GM12878 (cell line): ENCODE measurements at places on chromosomes 2 and 18.

DNA sequence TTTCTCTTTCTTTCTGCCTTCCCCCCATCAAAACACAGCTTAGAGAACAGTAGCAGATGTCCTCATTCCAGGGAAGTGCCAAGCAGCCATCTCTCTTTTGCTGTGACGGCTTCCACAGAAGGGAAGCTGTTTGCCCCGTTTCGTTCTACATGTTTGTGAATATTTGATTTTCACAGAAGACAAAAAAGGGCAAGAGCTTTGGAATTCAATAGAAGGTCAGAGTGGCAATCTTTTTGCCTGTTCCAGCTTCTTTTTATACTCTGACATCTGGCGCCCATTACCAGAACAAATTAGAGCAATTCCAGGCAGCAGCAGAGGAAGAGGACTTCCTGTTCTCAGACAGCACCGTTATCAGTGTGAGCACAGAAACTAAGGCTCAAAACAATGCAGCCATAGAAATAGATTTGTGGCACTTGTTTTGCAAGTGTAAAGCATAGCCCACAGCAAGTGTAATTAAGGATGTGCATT, 79.0 kb upstream of the CDH19 start:
- DNase-seq, result no peak

- DNase-seq, result no peak
Observed at GRCh38 chr18:51660188-51660715, 462.8 kb upstream of the MEX3C start.

GRCh38 chr2:201500534-201500933, 49.0 kb downstream of the STRADB start:
- no peak for DNase-seq

DNA sequence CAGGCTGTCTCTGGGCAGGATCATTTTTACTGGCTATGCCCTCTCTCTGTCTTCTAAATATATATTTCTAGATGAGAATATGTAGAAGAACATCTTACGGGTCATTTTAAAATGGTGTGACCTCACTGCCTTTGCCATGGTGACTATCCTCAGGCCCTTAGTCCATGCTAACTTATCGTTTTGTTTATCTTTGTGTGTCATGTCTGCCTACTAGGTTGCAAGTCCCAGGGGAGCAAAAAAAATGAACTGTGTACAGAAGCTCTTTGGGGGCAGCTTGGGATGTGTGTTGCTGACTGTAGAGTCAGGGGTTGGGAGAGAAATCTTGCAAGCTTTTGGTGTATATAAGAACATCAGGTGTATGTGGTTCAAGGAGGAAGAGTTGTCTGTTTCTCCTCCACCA, 11.0 kb downstream of the CPSF3 start:
- DNase-seq, result no peak

GRCh38 chr2:239780236-239780994, 244.7 kb downstream of the NDUFA10 start:
- DNase-seq, result no peak

DNA sequence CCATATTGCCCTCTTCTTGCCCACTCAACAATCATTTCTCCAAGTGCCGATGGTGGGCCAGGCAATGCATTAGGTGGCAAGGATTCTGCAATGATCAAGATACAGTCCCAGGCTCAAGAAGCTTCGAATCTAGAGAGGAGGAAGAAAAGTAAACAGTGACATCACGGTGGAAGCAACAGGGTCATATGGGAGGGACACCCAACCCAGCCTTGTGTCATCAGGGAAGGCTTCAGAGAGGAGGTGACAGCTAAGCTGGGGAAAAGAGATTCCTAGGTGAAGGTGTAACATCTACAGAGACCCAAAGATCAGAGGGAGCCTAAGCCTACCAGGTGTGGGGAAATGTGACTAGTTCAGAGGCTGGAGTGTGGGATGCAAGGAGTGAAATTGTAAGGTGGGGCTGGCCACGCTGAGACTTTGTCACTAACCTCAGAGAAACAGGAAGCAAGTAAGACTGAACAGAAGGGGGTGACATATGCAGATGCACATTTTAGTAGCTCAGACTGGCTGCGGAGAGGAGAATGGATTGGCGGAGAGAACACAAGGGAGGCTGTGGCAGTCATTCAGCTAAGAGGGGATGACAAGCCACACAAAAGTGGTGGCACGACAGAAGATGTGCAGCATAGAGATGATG, 104.9 kb downstream of the ANKRD44 start:
- DNase-seq, result peak; percentile 56

DNA sequence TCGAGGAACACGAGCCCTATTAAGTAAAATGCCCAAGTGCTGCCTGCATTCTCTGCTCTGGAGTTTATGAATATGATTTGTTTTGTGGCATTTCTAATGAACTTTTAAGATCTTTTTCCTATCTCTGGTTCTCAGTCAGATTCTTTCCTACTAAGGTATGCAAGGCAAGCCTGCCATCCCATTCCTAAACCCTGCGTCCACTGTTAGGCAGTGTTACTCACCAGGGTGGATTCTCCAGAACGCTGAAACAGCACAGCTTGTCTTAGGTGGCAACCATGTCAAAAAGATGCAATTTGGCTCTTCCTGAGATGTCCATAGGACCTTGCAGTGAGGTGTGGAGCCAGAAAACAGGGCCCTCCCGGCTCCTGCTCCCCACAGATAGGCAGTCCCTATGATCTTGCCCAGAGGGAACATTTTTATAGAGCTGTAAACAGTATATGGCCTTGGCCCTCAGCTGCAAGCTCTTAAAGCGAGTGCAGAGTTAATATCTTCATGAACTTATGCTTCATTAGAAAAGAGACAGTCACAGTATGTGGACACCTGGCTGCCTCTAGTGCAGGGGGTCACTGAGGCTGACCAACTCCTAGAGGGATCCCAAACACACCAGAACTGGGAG, 84.4 kb downstream of the TPGS2 start:
- DNase-seq, result no peak

GRCh38 chr2:16726147-16726546, 60.5 kb upstream of the CYRIA start:
- DNase-seq, result no peak

GRCh38 chr2:32495139-32495538, 132.7 kb upstream of the TTC27 start:
- no peak for DNase-seq

- no peak for DNase-seq
Observed at GRCh38 chr2:64978514-64979268, 10.5 kb upstream of the SLC1A4 start.

DNA sequence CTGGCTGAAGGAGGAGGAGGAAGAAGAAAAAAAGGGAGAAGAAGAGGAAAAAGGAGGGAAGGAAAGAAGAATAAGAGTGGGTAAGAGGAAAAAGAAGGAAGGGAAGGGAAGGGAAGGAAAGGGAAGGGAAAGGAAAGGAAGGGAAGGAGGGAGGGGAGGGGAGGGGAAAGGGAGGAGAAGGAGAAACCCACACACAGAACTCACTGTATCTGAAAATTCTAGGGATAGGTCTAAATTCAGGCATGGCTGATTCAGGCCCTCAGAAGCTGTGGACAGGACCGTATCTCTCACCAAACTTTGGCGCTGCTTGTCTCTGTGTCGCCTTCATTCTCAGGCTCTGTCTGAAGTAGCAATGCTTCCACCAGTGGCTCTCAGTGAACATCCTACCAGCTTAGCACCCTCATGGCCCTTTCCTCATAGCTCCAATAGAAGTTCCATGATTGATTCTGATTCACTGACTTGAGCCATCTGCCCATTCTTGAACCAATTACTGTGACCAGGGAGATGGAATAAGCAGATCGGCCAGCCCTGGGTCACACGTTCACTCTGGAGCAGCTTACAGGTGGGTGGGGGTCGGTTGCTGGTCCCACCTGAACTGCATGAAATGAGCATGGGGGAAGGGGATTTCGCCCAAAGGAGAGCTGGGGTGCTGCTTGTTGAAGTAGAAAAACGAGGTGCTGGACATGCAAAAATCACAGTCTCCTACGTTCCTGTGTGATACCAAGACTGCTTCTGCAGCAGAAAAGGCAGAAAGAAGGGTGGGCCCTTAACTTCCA, 59.7 kb downstream of the TTC32 start:
- DNase-seq, result no peak

DNA sequence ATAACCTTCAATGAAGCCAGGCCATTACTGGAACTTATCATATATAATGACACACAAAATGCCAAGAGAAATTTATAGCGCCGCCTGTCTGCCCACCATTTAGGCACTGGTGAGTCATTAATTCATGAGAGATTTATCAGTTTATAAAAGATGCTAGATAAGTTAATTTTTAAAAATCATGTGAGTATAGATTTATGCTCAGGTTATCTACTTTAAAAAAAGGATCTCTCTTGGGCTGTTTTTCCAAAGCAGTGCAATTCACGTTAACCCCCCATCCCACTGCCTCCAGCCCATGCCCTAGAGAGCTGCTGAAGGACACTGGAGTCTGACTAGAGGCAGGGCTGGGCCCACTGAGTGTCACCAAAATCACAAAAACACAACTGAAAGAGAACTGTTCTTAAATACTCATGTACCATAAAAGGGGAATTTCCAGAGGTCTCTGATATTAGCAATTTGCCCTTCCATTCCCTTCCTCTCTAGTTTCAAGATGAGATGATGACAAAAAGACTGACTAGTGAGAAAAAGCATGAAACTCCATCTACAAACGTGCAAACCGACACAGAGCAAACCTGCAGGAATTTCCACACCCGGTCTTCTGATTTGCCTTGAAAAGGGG, 160.8 kb downstream of the BCL2 start:
- DNase-seq, result peak; percentile 92

DNA sequence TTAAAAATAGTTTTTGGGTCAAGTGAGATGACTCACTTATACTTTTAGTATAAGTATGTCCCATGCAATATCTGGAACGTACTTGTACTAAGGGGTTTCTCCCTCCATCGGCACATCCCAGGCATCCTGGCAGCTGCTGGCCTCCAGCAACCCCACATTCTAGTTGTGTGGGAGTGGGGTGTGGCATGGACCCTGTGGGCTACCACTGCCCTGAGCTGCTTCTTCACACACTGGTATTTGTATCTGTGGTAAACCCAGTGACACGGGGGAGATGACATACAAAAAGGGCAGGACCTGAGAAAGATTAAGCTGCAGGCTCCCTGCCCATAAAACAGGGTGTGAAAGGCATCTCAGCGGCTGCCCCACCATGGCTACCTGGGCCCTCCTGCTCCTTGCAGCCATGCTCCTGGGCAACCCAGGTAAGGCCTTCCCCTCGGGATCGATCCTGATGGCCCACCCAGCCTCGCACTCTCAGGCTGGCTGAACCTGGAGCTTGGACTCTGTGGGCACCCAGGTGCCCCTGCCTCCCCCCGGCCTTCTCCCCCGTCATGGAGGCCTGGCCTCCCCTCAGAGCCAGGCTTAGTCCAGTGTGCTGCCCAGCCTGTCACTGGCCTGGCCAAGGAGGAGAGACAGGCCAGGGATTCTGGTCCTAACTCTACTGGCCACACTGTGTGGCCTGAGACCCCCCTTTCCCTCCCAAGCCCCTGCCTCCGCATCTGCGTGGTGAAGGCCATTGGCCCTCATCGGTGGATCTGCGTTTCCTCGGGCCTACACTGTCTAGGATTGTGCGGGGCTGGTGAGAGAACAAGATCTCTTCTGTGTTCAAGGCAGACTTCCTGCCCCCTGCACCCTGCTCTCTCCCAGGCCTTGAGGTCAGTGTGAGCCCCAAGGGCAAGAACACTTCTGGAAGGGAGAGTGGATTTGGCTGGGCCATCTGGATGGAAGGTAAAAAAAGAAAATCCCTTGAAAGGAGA, at the start of gene GNLY:
Gene GNLY (plus strand): TSS at position 307 of the 974 bp plus-strand sequence. CDS start 61 bp downstream, at position 368.
- DNase-seq, result no peak

GRCh38 chr18:9866627-9867026, 19.1 kb upstream of the TXNDC2 start:
- no peak for DNase-seq

- peak; percentile 62 for DNase-seq
Observed at GRCh38 chr18:77079954-77080682, 52.5 kb downstream of the MBP start.

- DNase-seq, result no peak
Observed at GRCh38 chr2:30862054-30862651, 54.9 kb upstream of the CAPN13 start.

DNA sequence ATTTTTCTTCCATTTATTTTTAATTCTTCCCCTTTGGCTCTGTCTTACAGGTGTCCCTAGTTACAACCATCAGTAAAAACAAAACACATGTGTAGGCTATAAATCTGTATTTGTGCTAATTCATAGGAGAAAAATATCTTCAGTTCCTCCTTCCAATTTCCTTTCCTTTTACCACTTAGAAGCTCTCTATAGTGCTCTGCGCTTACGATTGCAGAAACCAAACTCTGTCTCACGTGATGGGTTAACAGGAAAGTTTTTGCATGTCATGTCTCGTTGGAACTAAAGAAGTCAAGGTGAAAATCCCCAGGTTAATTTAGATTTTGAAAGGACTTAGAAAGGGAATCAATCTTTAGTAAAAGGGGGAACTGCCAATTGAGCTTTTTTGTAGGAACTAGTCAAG, 1390.5 kb upstream of the ZEB2 start:
- DNase-seq, result peak; percentile 4

DNA sequence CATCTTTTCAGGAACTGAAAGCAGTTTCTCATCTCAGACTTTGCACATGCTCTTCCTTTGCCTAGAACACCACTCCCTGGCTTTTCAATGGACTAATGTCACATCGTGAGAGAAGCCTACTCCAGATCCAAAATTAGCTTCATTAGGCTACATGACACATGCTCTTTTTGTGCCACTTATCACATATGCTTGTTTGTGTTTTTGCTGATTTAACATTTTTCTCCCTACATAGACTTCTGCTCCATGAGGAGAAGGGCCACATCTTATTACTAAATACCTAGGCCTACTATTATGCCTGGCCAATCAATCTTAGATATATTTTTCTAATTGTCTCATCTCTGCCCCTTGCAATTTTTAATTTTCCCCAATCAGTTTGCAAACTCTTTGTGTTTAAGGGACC, 186.4 kb upstream of the LHCGR start:
- no peak for DNase-seq

DNA sequence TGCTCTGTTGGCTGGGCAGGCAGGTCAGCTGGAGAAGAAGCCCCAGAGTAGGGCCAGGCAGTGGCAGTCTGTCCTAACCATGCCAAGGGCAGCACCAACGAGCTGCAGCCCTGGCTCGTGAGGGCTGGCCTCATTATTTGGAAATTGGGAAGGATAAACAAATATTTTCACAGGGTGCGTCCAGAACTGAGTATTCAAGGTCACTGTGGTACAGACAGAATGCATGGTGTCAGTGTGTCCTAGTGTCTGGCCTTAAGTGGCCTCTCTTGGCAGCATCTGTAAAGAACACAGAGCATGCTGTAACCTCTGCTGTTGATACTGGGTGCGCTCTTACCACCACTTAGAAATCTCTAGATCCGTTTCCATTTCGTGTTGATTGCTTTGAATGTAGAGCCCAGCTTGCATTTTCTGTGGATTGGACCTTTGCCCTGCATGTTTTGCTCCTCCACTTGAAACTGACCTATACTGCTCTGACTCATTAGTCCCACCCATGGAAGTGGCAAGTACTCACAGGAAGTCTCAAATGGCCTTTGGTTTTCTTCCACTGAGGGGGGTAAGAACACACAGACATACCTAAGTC, 88.2 kb downstream of the GREB1L start:
- no peak for DNase-seq

- no peak for DNase-seq
Observed at GRCh38 chr2:104772996-104773395, 80.9 kb upstream of the POU3F3 start.
